Effector memory CD8-positive, alpha-beta T cell (primary cell): ENCODE measurements at places on chromosomes 1 and 21.
A peak's percentile ranks its signal among the peaks of the same experiment; 100 is the strongest.

GRCh38 chr1:81170721-81171120 is 630.0 kb upstream of the ADGRL2 start:
- no peaks in the 10 kb centered on the region for H3K27me3 ChIP-seq

DNA sequence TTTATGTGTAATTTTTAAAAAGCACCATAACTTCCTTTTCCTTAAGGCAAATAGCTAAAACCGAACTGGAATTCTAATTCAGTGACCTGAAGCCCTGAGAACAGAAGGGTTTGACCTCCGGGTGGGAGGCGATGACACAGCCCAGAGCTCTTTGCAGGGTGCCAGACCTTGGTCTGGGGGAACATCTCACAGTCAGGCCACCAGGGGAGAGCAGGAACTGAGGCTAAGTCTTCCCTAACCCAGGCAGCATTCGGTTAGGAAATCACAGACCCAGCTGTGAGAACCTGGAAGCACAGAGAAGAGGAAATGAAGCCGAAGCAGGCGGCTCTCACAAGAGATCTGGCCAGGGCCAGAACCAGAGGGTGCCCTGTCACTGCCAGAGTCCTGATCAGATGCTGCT is 444.8 kb downstream of the TTLL7 start:
- H3K4me3 ChIP-seq, result no peak overlapping the region
- no peaks in the 10 kb centered on the region for H3K27me3 ChIP-seq
- H3K4me1 ChIP-seq, result no peaks in the 10 kb centered on the region

GRCh38 chr1:168585191-168585590 is 8.8 kb downstream of the XCL1 start:
- peaks cover 5% of the 10 kb centered on the region for H3K36me3 ChIP-seq
- peaks cover 5% of the 10 kb centered on the region for H3K4me1 ChIP-seq
- H3K27ac ChIP-seq, result peak overlapping the region; percentile 12
- H3K27me3 ChIP-seq, result no peaks in the 10 kb centered on the region

- peak; percentile 5 for DNase-seq
- peaks cover 30% of the 10 kb centered on the region for H3K4me1 ChIP-seq
- H3K27ac ChIP-seq, result peak overlapping the region; percentile 94
- no peaks in the 10 kb centered on the region for H3K27me3 ChIP-seq
- peaks cover 29% of the 10 kb centered on the region for H3K36me3 ChIP-seq
Observed at GRCh38 chr1:23980728-23981070, 572 bp upstream of the SRSF10 start.

- no peak for DNase-seq
- no peak overlapping the region for H3K4me3 ChIP-seq
- no peak overlapping the region for H3K27ac ChIP-seq
- no peaks in the 10 kb centered on the region for H3K36me3 ChIP-seq
Observed at GRCh38 chr21:38986406-38986805, 180.7 kb downstream of the ETS2 start.

DNA sequence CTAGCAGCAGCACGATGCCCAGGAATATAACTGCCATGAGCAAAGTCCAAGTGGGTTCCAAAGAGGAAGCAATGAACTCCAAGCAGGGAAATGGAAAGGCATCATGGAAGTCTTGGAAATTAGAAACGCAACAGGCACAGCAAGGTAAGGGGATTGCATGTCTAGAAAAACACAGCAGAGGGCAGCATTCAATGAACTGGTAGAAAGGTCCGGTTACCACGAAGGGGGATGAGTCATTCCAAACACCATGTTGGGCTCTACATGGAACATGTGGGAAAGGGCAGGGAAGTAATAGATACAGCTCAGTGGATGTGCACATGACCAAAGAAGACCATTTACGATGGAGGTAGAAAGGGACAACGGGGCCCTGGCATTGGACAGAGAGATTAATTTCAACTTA is 36.4 kb downstream of the RXRG start:
- peaks cover 35% of the 10 kb centered on the region for H3K27me3 ChIP-seq
- no peaks in the 10 kb centered on the region for H3K4me1 ChIP-seq
- H3K36me3 ChIP-seq, result no peaks in the 10 kb centered on the region
- DNase-seq, result no peak

GRCh38 chr1:27058966-27059669 is 46.5 kb upstream of the TENT5B start:
- H3K4me1 ChIP-seq, result no peaks in the 10 kb centered on the region
- no peak overlapping the region for H3K4me3 ChIP-seq
- DNase-seq, result no peak
- H3K36me3 ChIP-seq, result peaks cover 6% of the 10 kb centered on the region
- no peak overlapping the region for H3K27ac ChIP-seq

GRCh38 chr1:19384113-19384512 is 72.0 kb downstream of the SLC66A1 start:
- peaks cover 25% of the 10 kb centered on the region for H3K4me1 ChIP-seq
- no peak overlapping the region for H3K4me3 ChIP-seq
- peak overlapping the region; percentile 62 for H3K27ac ChIP-seq

- no peak overlapping the region for H3K4me3 ChIP-seq
- no peak overlapping the region for H3K27ac ChIP-seq
- no peak for DNase-seq
- peaks cover 5% of the 10 kb centered on the region for H3K27me3 ChIP-seq
- H3K36me3 ChIP-seq, result peaks cover 3% of the 10 kb centered on the region
Observed at GRCh38 chr1:94708811-94709210, 111.3 kb upstream of the SLC44A3 start.
